NCI-H460 (cell line): ENCODE measurements at places on chromosomes 13 and 19. TPM values are rescaled to one million over a fixed set of nuclear protein-coding genes. Genes with fewer than 3 reads are reported as not detected.

CDKN2D gene
- 3.5 and 4.2 TPM in 2 replicates for total RNA-seq

DNA sequence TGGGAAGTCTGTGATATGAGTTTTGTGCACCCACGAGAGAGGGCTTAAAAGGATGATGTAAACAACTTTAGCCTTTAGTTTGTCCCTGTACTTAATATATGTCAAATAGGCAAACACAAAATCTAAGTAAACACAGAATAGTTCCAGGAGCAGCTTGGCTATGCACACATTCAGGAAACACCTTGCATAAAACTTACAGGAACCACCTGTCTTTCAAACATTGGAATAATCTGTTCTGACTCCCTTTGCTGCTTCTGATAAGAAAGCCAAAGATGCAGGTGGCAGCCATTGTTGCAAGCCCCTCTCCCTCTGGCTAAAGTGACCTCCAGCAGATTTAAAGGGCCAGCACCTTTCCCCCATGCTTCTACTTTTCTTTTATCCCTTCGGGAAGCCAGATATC is 4.7 kb downstream of the EEF1AKMT1 start:
- no peak for DNase-seq

GRCh38 chr19:35299523-35300338 is 7.8 kb downstream of the MAG start:
- no peak for DNase-seq

TPTE2 gene
- total RNA-seq = not detected in 2 replicates

DNA sequence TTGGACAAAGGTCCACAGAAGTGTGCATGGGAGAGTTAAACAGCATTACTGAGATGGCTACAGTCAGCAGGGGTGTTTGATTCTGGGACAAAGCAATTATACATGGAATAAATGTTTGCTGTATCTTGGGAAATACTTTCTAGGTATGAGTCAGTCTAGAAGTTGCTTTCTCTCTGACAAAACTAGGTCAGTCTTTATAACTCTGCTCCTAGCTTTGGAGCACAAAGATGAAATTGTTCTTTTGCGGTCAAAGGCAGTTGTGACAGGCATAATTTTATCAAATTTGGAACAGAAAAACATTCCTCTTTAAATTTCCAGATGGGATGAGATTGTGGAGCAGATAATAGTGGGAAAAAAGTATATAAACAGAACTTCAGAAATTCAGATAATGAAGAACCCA is 1045.4 kb upstream of the MIR17HG start:
- no peak for DNase-seq

- no peak for DNase-seq
These were observed 60.1 kb upstream of the F7 start for GRCh38 chr13:113045251-113046127.
